ENCODE measurements at places on chromosomes 16 and 17. TPM values are rescaled to one million over a fixed set of nuclear protein-coding genes. Genes with fewer than 3 reads are reported as not detected.

The MSI2 gene
- 96.0 TPM for total RNA-seq

The LRRC75A gene
- total RNA-seq = 2.0 TPM

DNA sequence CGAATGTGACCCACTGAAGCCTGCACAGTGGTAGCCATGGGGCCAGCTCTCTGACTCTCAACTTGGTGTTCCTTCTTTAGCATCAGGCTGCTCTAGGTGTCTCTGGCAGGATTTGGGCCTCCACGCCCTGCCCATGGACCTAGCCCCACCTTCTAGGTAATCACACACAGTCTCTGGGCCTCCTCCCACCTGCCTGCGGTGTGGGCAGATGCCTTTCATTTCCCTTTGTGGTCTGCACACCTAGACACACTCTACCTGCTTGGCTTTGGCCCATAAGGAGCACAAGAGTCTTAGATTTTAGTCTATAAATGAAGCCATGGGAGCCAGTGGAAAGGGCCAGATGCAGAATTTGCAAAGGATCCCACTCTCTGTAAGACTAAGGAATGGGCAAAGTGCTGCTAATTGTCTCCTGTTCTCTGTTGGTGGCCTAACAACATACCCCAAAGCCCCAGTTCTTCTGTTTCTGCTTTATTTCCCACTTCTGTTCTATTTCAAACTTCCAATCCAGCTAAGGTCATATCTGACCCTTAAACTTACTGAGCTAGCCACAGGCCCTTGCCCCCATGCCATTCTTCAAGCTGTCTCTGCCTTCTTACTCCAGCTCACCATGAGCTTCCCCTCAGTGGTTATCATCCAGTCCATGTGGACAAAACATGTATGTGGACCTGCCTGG lies 7.2 kb upstream of the MFSD6L start:
- DNase-seq = no peak

The TNS4 gene
- total RNA-seq = 3.5 TPM

GRCh38 chr16:50399411-50399810 lies 30.6 kb upstream of the BRD7 start:
- DNase-seq = no peak

- no peak for DNase-seq
These were observed 3.6 kb upstream of the MMP15 start for GRCh38 chr16:58021661-58022551.

The ZFP3 gene
- 6.5 TPM for total RNA-seq

GRCh38 chr16:84278968-84279367 lies 15.7 kb upstream of the WFDC1 start:
- no peak for DNase-seq

DNA sequence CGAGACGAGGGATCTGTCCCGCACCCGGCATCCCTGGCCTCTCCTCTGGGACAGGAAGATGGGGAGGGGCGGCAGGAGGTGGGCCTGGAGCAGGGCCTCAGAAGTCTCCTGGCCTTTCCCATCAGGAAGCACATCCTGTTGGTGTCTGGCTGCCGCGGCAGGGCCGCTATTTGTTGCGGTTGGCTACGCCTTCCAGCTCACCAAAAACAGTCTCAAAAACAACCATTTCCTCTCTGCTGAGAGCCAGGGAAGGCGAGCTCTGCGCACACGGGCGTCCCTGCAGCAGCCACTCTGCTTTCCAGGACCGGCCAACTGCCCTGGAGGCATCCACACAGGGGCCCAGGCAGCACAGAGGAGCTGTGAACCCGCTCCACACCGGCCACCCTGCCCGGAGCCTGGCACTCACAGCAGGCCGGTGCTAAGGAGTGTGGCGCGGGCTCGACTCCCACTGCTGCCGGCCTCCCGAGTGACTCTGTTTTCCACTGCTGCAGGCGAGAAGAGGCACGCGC lies at the start of gene TMEM204:
TMEM204 (plus strand) TSS at position 224 of the 509 bp plus-strand sequence. CDS start 610 bp downstream, outside the sequence.
- DNase-seq = peak; percentile 66

DNA sequence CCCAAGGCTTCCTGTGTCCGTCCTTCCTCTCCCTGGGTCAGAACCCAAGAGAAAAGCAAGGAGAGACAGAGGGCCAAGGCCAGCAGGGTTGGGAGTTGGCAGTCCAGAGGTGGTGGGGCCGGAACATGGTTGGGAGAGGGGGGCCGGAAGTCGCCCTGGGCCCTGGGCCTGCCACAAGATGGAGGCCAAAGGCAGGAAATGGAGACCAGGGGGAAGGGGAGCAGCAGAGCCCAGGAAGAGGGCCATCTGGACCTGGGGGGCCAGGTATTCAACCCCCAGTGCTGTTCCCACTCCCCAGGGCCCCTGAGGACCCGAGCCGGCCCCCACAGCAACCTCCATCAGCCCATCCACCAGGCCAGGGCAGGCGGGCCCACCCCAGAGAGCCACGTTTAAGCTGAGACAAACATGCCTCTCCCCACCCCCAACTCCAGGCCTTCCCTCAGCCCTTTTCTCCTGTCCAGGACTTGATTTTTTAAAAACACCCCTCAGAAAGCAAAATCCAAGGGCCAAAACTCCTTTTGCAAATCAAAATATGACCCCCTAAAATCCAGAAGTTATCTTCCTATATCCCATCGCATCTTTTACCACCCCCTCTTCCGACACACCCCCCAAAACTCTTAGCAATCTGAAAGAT lies 4.4 kb upstream of the BCL6B start:
- DNase-seq = no peak

- peak; percentile 75 for DNase-seq
These were observed 23.8 kb downstream of the SNX11 start for GRCh38 chr17:48131216-48131824.

DNA sequence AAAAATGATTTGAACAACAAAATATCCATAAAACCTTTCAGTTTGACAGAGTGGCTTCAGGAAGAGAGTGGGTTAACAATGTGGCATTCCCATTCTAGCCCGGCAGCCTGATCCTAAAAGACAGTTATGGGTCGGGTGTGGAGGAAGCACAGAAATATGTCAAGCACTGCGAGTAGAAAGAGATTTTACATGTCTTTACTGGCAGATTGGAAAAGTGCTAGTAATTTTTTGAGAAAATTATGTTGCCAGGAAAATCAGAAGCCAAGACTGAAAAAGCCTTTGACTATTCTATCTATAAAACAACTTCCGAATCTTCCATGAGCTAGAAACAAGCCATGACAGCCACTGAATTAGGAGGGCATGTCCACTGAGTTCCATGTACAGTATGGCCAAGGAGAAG lies 5.8 kb downstream of the CCL2 start:
- DNase-seq = no peak

GRCh38 chr17:2202996-2203575 lies 100.5 kb downstream of the SMG6 start:
- DNase-seq = no peak

GRCh38 chr16:2514333-2515179 lies 804 bp downstream of the ATP6V0C start:
- peak; percentile 41 for DNase-seq
